ENCODE measurements at places on chromosomes 5 and 9.

- DNase-seq, result no peak
These were observed 3.9 kb upstream of the ISCA1 start for GRCh38 chr9:86286278-86286677.

DNA sequence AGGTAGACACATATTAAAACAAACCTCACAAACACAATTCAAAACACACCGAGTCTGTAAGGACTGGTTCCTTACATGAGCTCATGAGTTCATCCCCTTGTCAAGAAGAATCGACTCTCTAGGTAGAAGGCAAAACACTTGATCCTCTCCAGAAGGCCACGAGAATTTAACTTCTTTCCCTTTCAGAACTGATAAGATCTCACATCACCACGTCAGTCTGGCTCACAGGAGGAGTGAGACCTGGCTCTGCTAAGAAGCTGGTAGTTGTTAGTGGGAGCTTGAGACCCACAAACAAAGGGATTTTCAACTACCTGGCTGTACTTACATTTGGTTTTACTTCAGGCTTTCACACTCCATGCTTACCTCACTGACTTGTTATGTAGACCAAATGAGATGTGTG is 459.2 kb downstream of the ARHGEF28 start:
- no peak for DNase-seq

DNA sequence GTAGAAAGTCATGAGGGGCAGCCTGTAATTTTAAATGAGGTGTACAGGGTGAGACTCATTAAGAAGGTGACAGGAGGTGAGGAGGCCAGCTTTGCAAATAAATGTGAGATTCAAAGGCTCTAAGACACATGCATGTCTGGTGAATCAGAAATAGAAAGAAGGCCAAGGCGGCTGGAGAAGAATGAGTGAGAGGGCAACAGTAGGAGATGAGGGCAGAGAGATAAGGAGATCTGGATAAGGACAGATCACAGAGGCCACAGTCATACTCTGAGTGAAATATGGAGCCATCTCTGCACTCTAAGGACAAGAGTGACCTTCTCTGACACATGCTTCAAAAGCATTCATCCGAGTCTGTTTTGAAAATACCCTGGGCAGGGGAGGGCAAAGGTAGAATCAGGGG is 90.7 kb downstream of the RAD23B start:
- no peak for DNase-seq

- DNase-seq, result no peak
These were observed 53.2 kb upstream of the SPATA31C2 start for GRCh38 chr9:88191456-88191855.

Data from RKO (cell line).